ENCODE measurements at places on chromosomes 16 and 17.

DNA sequence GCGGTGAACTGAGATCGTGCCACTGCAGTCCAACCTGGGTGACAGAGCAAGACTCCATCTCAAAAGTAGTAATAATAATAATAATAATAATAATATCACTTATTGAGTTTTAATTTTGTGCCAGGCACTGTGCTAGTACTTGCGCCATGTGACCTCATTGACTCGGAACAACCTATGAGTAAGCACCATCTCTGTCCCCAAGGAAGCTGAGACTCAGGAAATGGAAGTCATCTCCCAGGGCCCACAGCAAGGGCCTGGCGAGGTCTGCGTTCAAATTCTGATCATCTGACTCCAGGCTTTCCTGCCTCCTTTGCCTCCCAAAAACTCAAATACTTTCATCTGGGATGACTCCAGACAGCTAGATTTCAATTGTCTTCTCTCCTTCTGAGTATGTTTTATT lies 162.9 kb downstream of the SEC14L1 start:
- no peak for DNase-seq

GRCh38 chr16:51153577-51154031 lies 2.5 kb upstream of the SALL1 start:
- no peak for DNase-seq

DNA sequence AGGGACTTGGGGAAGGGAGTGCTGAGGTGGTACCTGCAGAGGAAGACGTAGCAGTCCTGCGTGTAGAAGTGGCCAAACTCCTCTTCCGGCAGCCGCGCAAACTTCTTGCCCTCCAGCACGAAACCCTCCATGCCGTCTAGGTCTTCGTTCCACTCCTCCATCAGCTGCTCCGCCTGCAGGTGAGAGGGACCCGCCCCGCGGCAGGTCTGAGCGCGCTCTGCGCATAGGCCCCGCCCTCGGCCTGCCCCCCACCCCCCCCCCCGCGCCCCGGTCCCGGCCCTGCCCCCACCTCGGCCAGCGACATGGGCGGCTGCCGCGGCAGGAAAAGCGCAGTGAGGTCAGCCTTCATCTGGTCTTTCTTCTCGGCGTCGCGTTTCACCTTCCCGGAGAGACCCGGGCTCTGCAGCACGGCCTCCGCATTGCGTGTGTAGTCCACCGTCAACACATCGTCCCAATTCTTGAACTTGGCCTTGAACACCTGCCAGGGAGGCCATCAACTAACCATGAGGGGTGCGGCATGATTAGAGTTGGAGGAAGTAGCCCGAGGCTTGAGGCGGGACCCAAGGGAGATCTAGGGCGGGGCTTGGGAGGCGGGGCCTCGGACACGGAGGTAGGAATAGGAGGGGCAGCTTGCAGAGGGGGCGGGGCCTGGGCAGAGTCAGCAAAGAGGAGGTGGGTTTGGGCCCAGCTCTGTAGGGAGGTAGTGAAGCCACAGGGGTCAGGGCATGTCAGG lies 11.5 kb downstream of the FLII start:
- DNase-seq: peak; percentile 80

DNA sequence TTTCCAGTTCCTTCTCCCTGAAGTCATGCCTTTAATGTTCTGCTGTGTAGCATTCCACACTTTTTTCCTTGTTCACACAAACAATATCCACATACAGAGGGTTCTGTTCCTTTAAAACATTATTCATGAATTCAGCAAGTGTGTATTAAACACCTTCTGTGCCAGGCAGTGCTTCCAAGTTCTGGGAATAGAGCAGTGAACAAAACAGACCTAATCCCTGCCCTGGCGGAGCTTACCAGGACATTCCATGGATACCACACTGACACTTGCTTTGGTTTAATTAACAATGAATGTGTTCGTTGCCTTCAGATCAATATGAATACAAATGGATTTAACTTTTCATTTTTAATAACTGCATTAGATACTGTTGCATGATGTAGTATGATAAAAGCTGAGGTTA lies 57.9 kb upstream of the CLEC19A start:
- DNase-seq: no peak

- DNase-seq: no peak
These were observed 4.1 kb upstream of the TNFRSF13B start for GRCh38 chr17:16975744-16976625.

GRCh38 chr16:48121276-48121675 lies 34.5 kb downstream of the ABCC12 start:
- no peak for DNase-seq

- no peak for DNase-seq
These were observed 524 bp downstream of the EFTUD2 start for GRCh38 chr17:44898768-44899073.

DNA sequence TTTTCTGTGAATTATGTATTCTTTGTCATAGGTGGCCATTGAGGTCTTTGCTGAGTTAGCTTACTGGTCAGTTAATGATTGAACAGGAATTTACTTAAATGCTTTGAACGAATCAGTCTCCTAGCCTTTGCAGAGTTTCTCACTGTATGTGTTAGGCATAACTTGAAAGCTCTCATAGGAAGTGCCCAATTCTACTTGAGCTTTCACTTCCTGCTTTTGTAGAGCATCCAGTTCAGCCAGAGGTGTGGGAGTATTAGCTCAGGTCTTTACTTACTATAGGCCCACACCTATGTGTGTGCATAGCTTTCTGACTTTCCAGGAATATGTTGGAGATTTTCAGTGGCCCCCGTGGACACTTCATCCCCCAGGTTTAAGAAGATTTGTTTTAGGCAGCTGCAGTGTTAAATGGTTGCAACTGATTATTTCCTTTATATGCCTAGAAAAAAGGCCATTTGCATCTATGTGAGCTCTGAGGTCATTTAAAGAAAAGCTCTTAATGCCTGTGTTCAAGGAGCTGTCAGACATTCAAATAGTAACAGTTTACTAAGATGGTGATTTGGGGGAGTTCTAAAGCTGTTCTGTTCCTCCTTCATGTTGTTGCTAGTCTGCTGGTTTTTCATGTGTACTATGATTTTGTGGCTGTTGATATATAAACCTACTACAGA lies 62.3 kb downstream of the PHKB start:
- no peak for DNase-seq

- DNase-seq: no peak
These were observed 46.0 kb downstream of the HS3ST2 start for GRCh38 chr16:22859925-22860324.

GRCh38 chr16:56295059-56295665 lies 103.9 kb downstream of the GNAO1 start:
- DNase-seq: no peak

DNA sequence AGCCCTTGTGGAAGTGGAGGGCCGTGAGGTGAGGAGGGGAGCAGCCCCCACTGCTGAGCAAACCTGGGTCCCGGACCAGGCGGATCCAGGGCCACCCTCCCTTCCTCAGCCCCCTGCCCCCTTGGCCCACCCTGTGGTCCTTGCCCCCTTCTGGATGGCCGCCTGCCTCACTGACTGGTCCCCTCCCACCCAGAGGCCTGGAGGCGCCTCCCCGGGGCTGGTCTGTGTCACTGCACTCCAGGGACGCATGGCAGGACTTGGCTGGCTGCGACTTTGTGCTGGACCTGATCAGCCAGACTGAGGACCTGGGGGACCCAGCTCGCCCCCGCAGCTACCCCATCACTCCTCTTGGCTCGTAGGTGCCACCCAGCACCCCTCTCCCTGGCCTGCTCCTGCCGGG lies 19.2 kb upstream of the SMIM5 start:
- no peak for DNase-seq

DNA sequence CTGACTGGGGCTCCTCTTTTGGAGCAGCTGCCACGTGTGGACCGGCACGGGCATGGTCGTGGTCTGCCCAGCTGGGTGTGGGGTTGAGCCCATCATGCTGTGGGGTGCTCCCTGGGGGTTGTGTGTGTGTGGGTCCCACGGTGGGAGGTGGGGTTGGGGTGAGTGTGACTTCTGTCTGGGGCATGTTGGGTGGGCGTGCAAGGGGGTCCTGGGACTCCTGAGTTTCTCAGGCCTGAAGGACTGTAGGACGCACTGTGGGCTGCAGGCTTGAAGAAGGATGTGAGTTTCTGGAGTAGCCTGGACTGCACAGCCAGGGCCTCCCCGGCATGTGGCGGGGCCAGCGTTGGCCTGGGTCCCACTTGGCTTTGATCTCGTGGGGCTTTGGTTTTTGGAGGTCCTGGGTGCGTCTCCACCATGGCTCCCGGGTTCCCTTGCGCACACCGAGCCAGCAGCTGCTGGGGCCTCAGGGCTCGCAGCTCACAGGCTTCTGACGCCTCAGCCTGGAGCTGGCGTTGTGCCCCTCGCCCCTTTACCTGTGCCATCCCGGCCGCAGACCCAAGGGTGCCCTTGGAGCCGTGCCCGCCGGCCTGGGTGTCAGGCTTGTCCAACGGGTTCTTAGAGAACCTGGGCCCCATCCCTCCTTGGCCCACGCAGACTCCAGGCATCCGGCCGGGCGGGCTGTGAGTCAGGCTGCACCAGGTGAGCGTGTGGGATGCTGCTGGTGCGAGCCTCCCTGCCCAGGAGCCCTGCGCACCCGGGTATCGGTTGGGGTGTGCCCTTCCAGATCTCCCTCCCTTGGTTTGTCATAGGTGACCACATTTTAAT lies 34.4 kb upstream of the ZNF750 start:
- no peak for DNase-seq

- DNase-seq: no peak
These were observed 57.8 kb downstream of the LDHD start for GRCh38 chr16:75058806-75059205.

DNA sequence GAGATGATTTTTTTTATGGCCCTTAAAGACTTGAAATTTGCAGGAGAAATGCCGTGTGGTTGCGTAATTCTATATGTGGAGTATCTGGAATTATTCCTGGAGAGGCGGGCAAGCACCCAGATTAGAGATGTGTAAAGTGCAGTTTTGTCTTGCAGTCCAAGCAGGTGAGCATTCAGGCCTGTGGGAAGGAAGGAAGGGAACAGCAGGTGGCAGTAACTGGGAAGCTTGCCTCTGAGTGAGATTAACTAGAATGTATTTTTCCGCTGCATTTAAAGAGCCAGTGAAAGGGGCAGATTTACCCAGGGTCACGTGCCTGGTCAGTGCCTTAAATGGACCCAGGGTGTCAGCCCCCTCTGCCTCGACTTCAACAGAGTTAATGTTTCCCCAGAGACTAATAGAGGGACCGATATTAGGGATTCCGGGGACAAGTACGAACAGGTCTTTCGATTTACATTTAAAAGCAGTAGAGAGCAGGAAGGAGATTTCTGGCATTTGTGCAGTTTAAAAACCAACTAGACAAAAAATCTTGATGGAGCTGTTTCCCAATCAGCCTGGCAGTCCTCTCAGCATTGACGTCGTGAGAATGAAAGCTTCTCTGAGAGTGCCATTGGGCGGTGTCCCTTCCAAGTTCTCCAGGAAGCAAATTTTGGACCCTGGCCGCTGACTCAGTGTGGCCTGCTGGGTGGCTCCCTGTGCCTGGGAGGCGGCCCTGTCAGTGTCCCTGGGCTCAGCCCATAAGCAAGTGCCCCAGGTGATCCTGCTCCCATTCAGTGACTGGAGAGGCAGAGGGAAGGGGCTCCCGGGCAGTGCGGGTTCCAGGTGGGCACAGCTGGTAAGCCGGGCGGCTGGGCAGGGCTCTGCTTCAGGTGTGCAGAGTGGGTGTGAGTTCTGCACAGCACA lies 38.2 kb downstream of the KSR1 start:
- no peak for DNase-seq

DNA sequence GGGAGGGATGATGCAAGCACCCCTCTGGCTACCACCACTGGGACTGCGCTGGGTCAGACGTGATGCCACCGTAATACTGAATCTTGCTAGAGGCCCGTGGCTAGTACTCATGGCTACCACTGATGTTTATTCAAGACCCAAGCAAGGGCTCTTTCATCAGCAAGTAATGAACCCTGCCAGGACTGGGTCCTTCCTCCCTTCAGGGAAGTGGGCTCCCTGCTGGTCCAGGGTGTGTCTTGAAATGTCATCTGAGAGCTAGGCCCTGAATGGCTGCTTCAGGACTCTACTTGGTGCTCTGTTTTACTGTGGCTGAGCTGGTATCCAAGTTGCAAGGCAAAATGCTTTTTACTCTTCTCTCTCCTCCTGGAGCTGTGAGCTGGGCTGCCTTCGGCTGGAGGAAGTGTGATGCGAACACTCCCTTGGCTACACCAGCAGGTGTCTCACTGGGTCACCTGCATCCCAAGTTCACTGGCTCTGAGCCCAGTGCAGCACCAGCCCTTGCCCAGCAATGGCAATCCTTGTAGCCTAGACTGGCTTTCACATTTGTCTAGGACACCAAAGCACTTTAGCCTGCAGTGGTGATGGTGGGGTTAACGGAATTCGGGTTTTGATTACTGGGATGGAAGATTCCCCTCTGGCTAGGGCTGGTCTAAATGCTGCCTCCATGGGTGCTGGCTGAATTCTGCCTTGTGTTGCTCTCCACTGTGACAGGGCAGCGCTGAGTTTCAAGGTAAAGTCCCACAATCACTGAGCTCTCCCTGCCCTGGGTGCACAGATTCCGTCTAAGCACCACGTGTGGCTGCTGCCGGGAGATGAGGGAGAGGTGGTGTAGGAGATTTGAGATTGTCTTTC lies 98.6 kb downstream of the USP22 start:
- no peak for DNase-seq

- DNase-seq: no peak
These were observed 7.3 kb downstream of the SLC22A31 start for GRCh38 chr16:89192956-89193575.

DNA sequence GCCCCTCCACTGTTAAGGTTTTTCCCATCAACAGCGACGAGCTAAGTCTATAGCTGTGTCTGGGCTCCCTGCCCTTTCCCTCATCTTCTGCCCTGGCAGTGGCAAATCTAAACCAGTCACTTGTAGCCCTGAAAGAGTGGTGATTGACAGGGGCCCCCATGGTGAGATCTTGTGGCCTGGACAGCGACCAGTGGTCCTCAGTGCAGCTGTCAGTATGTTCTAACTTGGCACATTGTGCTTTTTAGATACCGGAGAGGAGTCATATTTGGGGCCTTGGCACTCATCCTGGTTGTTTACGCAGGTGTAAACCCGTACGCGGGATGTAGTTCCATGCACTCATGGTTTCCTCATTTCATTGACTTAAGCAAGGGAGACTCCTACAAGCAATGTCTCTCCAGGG lies 57.5 kb upstream of the ARHGAP44 start:
- DNase-seq: no peak

GRCh38 chr17:63960006-63960405 lies 12.7 kb downstream of the SCN4A start:
- DNase-seq: no peak

GRCh38 chr17:172401-172800 lies 9.0 kb downstream of the DOC2B start:
- no peak for DNase-seq

- DNase-seq: no peak
These were observed 8.2 kb upstream of the CBX8 start for GRCh38 chr17:79804856-79805696.

GRCh38 chr16:3677994-3678393 lies 23.5 kb downstream of the DNASE1 start:
- no peak for DNase-seq

- DNase-seq: no peak
These were observed 188.5 kb downstream of the LGALS9B start for GRCh38 chr17:20278805-20279204.

Data from NCI-H2081 (cell line).